Progenitor cell of endocrine pancreas (in vitro differentiated cells): ENCODE measurements at places on chromosomes 5 and 9.

DNA sequence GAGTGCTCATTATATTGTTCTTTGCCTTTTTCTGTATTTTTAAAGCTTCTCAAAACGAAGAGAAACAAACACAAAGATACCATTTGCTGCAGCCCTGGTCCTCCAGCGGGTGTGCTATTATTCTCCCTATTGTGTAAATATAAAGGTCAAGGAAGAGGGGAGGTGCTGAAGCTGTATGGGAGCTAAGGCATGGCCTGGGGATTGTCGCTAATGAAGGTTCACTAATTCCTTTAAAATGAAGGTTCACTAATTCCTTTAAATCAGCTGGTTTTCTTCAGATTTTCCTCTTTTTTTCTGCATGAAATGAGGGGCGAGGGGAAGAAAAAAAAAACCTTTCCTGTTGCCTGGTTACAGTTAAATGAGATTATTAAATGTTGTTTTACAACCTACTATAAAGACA, 74.5 kb upstream of the MAP1B start:
- no peak for DNase-seq

- no peak for DNase-seq
Observed at GRCh38 chr9:85508616-85509015, 233.1 kb downstream of the AGTPBP1 start.

GRCh38 chr9:120980951-120981350, 54.4 kb upstream of the TRAF1 start:
- DNase-seq, result no peak

DNA sequence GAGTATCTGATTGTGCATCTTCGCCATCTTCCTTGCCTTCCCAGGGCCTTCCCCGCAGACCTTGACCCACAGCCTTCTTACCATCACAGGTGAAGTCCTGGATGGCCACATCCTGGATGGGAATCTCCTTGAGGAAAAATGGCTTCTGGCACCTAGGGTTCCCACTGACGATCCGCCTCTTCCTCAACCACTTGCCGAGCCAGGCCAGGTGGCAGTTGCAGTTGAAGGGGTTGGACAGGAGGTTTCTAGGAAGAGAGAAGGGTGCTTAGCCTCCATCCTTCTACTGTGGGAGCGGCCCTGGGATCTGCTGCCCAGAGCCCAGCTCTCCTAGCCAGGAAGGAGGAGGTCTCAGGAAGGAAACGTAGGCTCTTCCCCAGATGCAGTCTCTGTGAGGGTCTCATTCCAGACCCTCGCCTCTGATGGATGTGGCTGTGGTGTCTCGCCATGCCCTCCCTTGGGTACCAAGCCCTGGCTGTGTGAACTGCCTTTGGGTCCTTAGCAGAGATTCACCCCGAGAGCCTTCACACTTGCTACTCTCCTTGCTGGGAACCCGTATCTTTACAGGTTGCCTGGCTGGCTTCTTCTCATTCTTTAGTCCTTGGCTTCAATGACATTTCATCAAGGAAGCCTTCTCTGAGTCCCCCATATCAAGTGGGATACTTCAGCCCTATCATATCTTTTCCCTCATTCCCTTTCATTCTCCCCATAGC, 170.4 kb upstream of the PANK3 start:
- DNase-seq, result no peak

GRCh38 chr9:38339087-38339486, 53.4 kb upstream of the ALDH1B1 start:
- no peak for DNase-seq

- DNase-seq, result no peak
Observed at GRCh38 chr9:136576269-136576626, 30.4 kb upstream of the NOTCH1 start.

GRCh38 chr5:78508186-78508765, 140.3 kb downstream of the LHFPL2 start:
- DNase-seq, result no peak

GRCh38 chr5:180109920-180110319, 38.4 kb upstream of the RNF130 start:
- DNase-seq, result no peak

DNA sequence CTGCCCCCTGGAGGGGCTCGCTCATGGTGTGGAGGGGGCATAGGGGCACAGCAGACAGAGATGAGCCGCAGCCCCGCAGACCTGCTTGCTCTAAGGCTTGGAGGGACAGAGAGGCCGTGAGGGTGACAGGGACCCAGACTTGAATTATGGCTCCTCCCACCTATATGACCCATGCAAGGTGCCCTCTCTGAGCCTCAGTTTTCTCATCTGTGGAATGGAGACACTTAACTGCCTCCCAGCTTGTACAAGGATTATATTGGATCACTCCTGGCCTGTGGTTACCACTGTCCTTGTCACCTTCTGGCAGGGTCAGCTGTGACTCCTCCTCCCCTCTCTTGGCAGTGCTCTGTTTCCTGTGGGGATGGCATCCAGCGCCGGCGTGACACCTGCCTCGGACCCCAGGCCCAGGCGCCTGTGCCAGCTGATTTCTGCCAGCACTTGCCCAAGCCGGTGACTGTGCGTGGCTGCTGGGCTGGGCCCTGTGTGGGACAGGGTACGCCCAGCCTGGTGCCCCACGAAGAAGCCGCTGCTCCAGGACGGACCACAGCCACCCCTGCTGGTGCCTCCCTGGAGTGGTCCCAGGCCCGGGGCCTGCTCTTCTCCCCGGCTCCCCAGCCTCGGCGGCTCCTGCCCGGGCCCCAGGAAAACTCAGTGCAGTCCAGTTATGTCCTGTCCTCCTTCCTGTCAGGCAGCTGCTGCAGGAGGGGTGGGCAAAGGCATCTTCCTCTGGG, 4.7 kb upstream of the CACFD1 start:
- no peak for DNase-seq

GRCh38 chr5:98309785-98310598, 463.5 kb upstream of the RGMB start:
- DNase-seq, result no peak

DNA sequence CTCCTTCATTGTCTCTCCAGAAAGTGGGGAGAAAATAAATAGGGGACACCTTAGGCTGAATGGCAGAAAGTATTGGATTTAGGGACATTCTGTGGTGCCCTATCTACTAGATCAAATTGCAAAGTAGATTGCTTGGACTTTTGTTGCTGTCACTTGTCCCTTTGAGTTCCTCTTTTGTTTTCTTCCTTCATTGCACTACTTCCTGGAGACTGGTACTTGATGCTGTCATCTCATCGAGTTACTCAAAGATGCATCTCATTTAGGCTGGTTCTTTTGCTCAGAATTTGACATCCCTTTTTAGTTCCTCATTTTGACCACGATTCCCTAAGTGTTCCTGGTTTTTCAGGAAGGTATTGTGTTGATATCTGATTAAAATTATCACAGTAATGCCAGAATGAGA, 137.6 kb downstream of the ADGRV1 start:
- no peak for DNase-seq

GRCh38 chr5:153696256-153696655, 205.8 kb downstream of the GRIA1 start:
- no peak for DNase-seq

DNA sequence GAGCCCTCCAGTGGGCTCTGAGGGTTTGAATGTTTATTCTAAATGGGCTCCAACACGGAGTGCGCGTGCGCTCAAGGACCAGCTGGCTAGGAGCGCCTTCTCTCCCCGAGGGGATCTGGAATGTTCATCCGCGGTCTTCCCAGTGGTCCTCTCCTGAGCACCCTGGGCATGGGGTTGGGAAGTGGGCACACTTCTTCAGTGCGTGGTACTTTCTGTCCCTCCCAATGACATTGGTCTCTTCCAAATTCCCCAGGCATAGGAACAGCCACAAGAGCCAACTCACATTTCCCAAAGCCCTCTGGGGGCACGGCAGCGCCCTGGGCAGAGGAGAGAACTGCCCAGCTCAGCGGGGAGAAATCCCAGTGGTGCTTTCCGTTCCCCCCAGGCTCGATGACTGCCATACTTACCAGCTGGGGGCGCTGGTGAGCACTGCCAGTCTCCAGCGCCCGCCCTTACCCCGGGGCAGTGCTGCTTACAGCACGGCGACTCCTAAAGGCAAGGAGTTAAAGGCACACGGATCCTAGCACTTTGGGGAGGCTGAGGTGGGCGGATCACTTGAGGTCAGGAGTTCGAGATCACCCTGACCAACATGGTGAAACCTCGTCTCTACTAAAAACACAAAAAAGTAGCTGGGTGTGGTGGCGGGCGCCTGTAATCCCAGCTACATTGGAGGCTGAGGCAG, 29.9 kb upstream of the OBP2B start:
- peak; percentile 55 for DNase-seq

DNA sequence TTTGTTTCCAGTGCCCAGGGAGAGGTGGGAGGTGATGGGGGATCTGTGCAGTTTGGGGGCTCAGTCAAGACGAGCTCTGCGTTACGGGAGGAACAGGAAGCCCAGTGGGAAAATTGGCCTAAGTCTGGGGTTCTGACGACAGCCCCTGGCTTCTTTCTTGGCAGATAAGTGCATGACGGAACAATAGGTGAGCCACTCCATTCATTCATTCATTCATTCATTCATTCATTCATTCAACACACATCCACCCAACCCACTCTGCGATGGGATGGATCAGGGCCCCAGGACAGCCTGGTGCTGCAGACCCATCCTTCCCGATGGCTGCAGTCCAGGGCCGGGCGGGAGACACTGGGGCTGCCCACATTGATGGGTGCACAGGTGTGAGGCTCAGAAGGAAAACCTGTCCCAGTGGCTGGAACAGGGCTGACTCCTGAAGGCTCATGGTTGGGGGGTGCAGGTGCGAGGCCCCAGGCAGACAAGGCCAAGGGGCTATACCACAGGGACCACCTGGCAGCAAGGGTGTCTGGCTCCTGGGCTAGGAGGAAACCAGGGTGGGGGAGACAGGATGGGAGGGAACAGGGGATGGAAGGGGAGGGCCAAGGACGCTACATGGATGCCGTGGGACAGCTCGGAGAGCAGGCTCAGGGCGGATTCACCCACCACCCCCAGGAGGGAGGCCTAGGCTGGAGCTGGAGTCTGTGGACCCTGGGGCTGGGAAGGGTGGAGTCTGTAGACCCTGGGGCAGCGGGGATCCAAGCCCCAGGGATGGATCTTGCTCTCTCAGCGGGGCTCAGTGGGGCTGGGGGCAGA, 1.9 kb upstream of the LCNL1 start:
- DNase-seq, result no peak

DNA sequence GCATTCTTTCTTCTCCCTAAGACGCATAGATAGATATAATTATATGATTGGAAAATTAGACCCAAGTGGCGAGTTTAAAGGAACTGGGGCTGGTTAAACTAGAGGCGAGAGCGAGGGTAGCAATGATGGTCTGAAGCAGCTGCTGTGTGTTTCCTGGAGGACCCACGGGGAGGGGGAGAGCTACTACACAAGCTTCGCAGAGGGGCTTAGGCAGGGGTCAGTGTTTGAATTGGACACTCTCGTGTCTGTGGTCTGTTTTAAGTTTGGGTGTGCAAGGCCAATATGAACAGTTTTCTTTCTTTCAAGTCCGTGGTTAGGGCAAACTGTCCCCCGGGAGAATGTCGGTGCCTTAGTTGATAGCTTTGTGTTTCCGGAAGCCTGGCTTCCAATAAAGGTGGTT, 43.1 kb downstream of the PDZD2 start:
- no peak for DNase-seq

GRCh38 chr5:79357398-79357797, 121.5 kb downstream of the JMY start:
- DNase-seq, result no peak

DNA sequence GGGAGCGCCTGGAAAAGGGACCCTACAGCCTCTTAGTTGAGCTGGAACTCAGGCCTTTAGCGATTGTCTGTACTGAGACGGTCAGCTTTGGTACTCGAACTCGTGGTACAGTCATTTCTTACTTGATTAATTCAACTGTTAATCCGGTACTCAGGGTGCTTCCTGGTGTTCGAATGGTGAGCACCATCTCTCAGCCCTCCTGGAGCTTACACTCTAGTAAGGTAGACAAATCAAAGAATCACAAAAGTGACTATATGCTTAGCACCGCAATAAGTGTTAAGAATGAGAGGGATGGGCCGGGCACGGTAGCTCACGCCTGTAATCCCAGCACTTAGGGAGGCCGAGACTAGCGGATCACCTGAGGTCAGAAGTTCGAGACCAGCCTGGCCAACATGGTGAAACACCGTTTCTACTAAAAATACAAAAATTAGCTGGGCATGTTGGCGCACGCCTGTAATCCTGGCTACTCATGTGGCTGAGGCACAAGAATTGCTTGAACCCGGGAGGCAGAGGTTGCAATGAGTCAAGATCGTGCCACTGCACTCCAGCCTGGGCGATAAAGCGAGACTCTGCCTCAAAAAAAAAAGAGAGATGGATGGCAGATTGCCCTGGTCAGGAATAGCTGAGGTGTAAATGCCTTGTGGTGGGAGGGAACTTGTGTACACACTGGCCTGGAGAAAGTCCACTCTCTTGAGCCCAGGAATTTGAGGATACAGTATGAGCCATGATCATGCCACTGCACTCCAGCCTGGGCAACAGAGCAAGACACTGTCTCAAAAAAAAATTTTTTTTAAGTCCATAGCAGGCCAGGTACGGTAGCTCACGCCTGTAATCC, 981 bp downstream of the TCOF1 start:
- no peak for DNase-seq

DNA sequence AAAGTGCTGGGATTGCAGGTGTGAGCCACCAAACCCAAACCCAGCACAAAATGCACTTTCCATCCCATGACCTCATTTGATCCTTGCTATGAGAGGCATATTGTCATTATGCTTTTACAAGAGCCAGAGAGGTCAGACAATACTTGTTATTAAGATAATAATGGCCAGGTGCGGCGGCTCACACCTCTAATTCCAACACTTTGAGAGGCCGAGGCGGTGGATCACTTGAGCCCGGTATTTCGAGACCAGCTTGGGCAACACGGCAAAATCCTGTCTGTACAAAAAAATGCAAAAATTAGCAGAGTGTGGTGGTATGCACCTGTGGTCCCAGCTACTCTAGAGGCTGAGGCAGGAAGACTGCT, 55.9 kb upstream of the IL17B start:
- DNase-seq, result no peak

DNA sequence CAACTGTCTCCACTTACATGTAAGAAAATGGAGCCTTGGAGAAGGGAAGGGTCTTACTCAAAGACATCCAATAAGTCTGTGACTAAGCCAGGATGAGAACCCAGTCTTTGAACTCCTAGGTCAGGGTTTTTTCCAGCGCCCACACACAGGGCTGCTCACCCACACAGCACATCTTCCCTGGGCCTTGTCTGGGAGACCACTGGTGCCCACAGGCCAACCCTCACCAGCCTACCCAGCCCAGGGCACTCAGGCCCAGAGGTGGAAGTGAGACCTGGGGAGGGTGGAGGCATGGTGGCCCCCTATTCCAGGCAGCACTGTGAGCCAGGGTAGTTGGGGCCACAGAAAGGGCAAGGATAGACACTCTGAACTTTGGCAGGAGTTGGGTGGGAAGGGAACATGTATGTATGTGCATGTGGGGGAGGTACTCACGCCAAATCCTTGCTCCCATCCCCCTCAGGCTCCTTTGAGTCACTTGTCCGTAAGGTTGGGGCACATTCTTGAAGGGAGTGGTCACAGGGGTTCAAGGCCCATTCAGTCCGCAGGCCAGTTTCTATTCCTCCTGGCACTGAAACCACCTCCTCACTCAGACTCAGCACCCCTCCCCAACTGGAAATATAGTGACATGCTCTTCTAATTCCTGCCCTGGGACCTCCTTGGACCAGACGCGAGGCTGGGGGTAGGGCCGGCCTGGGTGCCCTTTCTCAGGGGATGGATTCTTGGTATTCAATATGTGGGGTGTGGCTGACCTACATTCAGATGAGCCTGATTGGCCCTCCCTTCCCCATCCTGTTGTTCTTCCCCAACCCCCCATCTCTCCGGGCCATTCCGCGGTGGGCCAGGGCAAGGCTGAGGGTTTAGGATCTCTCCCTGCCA, 2.9 kb upstream of the SLC4A9 start:
- no peak for DNase-seq
